HEK293T (cell line): ENCODE measurements at places on chromosomes 1 and 21.

DNA sequence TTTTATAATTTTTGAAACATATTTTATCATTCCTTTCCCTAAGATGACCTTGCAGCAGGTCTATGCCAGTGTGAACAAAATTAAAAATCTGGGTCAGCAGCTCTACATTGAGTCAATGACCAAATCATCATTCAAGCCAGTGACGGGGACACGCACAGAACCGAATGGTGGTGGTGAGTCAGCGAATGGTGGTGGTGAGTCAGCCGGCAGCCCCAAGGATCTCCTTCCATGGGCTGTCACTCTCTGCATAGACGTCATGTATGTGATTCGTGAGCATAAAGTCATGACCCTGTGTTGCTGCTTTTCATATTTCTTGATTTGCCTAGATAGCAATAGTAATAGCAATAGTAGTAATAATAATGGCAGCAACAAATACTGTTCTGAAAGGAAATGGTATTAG is 26.3 kb downstream of the PER3 start:
- no peak for DNase-seq

DNA sequence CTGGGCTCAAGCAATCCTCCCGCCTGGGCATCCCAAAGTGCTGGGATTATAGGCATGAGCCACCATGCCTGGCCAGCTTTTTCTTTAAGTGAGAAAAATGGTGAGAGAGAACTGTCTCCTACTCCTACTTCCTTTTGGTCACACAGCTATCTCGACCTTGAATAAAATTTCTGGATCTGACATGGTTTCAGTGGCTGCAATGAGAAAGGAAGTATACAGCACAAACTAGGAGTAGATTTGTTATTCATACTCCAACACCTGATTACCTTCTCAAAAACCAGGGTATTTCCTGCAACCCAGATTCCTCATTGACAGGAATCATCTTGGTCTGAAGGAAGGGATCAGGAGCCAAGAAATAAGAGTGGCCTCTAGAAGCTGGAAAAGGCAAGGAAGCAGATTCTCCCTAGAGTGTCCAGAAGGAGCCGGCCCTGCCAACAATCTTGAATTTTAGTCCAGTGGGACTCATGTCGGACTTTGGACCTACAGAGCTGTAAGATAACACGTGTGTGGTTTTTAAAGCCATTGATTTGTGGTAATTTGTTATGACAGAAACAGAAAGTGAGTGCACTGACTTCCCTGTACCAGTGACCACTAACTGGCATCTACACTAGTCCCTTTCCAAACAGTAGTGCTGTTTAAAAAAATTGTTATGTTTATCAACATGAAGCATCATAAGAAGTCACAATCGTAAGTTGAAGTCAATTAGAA is 516.6 kb downstream of the SMYD3 start:
- DNase-seq = no peak

GRCh38 chr21:37276377-37276776 is 9.2 kb upstream of the VPS26C start:
- DNase-seq = no peak

- no peak for DNase-seq
Measured at GRCh38 chr1:14748151-14748550, 149.7 kb downstream of the KAZN start.

- DNase-seq = peak; percentile 83
Measured at GRCh38 chr1:231315887-231316286, 21.8 kb downstream of the EXOC8 start.

GRCh38 chr1:111538343-111539025 is 35.1 kb upstream of the ADORA3 start:
- DNase-seq = no peak

GRCh38 chr1:117007719-117008013 is 6.1 kb downstream of the CD101 start:
- DNase-seq = no peak

DNA sequence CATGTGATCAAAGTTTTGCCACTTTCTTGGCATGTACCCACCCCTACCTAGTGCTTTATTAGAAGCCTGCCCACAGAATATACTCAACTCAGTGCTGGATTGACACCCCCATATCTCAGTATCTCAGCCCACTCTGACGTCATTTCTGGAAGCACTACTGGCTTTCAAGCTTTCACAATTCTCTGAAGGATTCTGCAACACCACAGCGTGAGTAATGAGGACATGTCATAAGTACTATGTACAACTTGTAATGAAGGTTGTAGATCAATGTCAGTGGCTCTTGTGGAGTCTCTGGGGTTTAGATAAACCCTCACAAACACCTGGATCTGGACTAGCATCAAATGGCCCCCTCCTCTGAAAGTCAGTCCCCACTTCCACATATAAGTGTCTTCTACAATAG is 57.2 kb downstream of the TNFSF4 start:
- no peak for DNase-seq

DNA sequence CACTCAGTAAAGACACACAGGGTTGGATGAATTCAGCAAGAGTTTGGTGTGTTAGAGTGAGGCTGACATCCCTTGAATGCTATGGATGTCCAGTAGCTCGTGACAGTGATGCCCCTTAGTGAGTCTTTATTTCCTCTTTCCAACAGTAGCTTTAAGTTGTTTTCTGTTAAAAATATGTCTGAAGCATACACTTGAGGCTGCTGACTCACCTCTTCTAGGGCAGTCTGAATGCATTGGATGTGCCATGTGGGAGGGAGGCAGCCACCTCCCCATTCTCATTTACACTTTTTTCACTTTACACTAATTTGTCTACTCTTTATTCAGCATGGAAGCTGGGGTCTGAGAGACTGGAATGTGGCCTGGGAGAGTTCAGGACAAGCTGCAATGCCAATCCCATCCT is 17.6 kb downstream of the NOS1AP start:
- no peak for DNase-seq

DNA sequence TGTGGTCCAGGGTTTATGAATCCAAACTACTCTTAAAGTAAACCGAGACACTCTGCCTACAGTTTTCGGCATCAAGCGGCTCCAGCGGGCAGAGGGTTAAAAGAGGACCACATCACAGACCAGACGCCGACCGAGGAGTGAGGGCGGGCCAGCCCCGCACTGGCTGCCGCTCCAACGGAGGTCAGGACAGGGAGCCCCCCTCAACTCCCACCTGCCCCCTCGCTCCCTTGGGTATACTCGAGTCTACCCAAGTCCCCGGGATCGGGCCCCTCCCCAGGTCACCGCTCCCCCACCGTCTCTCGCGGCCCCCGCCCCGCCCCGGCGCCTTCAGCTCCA is 312 bp downstream of the ARNT start:
- peak; percentile 67 for DNase-seq

DNA sequence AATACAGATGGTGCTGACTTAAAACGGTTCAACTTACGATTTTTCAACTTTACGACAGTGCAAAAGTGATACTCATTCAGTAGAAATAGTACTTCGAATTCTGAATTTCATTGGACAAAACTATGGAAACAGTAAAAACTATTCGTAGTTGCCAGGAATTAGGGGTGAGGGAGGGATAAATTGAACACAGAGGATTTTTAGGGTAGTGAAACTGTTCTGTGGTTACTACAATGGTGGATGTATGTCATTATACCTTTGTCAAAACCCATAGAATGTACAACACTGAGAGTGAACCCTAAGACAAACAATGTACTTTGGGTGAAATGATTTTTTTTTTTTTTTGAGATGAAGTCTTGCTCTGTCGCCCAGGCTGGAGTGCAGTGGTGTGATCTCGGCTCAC is 7.5 kb downstream of the DDR2 start:
- DNase-seq = no peak
